ENCODE measurements at places on chromosomes 16 and 17.

DNA sequence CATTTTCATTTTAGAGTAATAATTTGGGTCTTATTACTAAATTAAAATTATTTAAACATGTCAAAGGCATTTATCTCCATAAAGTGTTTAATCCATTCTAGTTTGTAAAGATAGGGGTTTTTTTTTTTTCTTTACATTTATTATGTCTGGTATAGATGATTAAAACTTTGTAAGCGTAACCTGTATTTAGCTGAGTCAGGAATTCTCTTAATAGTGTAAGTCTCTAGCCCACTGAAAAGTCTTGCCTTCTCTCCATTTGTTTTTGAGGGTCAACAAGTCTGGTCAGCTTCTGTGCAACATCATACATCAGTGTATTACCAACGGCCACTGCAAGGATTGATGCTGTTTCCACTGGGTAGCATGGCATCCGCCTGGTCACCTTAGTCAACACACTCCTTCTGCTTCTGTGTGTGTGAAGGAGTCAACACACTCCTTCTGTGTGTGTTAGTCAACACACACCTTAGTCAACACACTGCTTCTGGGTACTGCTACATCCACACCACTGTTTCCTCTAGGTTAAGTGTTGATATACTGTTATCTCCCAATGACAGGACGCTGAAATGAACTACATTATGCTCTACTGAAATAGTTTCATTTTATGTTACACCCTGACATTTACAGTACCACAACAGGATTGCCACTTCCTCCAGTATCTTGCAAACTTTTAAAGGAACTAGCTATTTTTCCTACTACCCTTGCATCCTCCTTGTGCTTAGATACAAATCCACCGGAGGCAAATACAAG, 37.3 kb upstream of the VWA3A start:
- DNase-seq = no peak

DNA sequence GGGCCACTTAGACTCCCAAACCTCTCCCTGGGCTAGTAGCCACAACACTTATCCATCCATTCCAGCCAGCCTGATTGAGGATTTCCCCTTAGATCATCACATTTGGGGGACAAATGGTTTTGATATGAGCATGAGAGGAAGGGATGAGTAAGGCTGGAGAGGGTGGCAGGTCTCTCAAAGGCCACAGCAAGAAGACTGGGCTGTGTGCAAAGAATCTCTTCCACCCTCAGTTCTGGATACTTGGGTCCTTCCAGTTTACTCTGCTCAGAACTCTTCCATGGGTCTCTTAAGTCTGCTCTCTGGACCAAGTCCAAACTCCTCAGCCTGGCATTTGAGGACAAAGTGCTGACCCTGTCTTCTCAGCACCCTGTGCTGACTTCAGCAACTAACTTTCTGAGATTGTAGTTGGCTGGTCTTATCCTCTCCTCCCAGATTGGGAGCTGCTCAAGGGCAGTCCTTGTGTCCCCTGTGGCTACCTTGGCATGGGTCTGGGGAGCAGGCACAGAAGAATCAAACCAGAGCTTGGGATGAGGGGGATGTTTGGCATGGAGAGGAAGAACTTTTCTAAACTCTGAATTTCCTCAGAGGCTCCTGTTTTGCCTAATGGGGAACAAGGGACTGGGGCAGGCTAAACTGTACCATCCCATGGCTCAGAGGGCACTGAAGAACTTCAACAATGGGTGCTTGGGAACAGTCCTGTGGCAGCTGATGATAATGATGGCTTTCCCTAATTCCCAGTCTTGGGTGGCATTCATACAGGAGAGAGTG, 3.1 kb upstream of the NFATC3 start:
- DNase-seq = no peak

- DNase-seq = no peak
These were observed 44.6 kb downstream of the ABAT start for GRCh38 chr16:8718851-8719680.

DNA sequence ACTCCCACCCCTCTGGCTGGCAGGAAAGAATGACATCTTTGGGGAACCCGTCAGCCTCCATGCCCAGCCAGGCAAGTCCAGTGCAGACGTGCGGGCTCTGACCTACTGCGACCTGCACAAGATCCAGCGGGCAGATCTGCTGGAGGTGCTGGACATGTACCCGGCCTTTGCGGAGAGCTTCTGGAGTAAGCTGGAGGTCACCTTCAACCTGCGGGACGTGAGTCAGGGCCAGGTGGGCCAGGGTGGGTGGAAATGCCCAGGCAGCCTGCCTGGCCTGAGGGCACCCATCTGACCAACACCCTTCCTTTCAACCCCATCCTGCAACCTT, 8.1 kb upstream of the DCAF7 start:
- no peak for DNase-seq

- DNase-seq = no peak
These were observed 8.3 kb downstream of the FOXJ1 start for GRCh38 chr17:76132574-76133338.

DNA sequence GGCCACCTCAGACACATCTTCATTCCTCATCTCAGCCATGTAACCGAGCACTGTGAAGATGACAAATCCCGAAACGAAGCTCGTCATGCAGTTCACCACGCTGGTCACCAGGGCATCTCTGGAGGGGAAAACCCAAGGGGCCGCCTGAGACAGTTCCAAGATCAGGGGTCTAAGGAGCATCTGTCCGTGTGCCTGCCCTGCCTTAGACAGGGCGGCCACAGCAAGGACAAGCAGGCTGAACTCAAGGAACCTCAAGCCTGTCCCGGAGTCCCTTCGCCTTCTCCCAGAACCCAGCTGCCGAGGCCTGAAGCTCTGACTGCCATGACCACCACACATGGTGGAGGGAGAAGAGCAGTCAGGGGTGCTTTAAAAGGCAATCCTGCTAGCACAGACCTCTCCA, 22.7 kb downstream of the SLC6A4 start:
- no peak for DNase-seq
